Stimulated activated CD8-positive, alpha-beta memory T cell treated with anti-CD3 and anti-CD28 coated beads, Interleukin-2, amount 100 ng/mL, for 48 hours (primary cell): ENCODE measurements at places on chromosomes 6 and 20.

GRCh38 chr6:99818161-99818560 lies 175.9 kb downstream of the MCHR2 start:
- DNase-seq: no peak

- no peak for DNase-seq
These were observed 22.9 kb upstream of the TCFL5 start for GRCh38 chr20:62884556-62884955.

- DNase-seq: peak; percentile 4
These were observed 51.5 kb downstream of the COL19A1 start for GRCh38 chr6:69917834-69918233.

DNA sequence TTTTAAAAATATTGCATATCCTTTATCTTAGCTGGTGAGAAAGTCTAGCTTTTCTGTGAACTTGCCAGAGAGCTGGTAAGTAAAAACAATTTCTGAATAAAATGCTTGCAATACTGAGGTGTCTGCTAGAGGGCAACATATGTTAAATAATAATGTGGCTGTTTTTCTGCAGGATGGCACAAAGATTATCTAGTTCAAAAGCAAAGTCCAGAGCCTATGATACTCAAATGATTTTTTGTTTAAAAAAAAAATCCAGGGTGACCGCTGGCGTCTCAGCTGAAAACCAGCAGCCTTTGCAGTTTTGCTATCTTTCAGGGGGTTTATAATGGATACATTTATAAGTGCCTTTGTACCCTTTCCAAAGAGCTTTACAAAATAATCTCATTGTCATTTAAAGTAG lies 194.9 kb downstream of the PHACTR1 start:
- no peak for DNase-seq

DNA sequence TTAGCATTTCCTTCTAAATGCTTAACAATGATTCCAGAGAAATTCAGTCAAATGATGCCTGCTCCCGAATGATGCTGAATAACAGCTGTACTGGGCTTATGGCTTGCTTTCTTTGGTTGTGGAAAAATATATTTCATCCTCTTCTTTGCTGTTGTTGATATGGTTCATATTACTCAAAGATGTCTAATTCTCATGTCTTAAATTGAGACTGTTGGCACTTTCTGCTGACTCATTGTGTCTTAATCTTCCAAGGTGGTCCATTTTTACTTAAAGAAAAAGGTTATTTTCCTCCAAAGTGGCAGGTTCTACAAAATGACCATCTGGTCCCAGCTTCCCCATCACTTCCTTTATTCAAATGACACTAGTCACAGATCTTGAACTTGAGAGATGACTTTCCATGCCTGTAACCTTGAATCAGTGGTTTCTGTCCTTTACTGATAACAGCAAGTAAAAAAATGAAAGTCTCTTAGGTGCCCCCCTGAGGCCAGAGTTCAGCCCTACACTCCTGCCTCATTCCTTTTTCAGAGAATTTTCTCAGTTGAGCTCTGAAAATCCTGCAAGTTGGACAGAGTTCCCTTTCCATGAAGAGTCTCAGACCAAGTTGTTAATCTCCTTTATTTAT lies 6.9 kb downstream of the SNAP25 start:
- DNase-seq: no peak

DNA sequence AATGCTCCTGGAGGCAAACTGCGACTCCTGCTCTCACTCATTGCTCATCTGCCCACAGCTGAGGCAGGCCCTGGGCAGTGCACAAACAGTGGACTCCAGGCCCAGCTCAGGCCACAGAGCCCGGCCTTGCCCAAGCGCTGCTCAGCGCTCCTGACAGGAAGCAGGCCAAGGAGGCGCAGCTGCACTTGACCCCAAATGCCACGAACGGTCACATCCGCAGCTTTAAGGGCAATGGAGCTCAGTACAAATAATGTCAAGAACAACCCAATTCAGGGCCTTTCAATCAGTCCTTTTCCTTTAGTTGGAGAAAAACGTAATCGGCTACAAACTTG lies 33.8 kb downstream of the RRBP1 start:
- DNase-seq: no peak

- no peak for DNase-seq
These were observed 199.3 kb upstream of the SGK1 start for GRCh38 chr6:134517145-134517658.

GRCh38 chr6:43940393-43941087 lies 170.5 kb downstream of the VEGFA start:
- no peak for DNase-seq

DNA sequence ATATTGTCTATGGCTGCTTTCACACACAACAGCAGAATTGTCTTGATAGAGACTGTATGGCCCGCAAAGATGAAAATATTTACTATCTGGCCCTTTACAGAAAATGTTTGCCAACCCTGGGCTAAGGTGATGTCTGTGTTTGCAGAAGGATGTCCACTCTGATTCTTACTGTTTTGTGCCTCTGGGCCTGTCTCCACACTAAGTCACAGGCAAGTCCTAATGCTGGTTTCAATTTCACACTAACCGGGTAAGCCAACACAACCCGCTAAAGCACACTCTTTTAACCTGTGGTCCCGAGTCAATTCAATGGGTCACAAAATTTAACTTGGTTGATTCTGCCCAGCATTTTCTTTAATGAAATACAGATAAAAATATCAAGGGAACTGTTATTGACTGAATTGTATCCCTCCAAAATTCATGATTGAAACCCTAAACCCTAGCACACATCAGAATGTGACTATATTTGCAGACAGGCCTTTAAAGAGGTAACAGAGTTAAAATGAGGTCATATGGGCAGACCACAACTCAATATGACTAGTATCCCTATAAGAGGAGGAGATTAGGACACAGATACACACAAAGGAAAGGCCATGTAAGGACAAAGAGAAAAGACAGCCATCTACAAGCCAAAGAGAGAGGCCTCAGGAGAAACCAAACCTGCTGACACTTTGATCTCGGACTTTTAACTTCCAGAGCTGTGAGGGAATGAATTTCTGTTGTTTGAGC lies 78.4 kb downstream of the FYN start:
- no peak for DNase-seq

GRCh38 chr6:26216359-26216885 lies 129.2 kb downstream of the HFE start:
- DNase-seq: peak; percentile 49

- no peak for DNase-seq
These were observed 31.8 kb upstream of the DLGAP4 start for GRCh38 chr20:36274181-36274841.

GRCh38 chr6:9927275-9927674 lies 487.6 kb downstream of the TFAP2A start:
- DNase-seq: no peak

- no peak for DNase-seq
These were observed 19.6 kb upstream of the ARMH2 start for GRCh38 chr6:24818346-24818745.
